Endodermal cell (in vitro differentiated cells): ENCODE measurements at places on chromosomes 5 and 9. TPM values are rescaled to one million over a fixed set of nuclear protein-coding genes. Genes with fewer than 3 reads are reported as not detected.
A peak's percentile ranks its signal among the peaks of the same experiment; 100 is the strongest.

- H3K27me3 ChIP-seq = no peaks in the 10 kb centered on the region
- H3K36me3 ChIP-seq = no peaks in the 10 kb centered on the region
- DNase-seq = no peak
- H3K4me1 ChIP-seq = no peaks in the 10 kb centered on the region
- H3K4me3 ChIP-seq = no peak overlapping the region
- no peak overlapping the region for H3K27ac ChIP-seq
Measured at GRCh38 chr9:95297760-95298159, 19.7 kb downstream of the FANCC start.

DNA sequence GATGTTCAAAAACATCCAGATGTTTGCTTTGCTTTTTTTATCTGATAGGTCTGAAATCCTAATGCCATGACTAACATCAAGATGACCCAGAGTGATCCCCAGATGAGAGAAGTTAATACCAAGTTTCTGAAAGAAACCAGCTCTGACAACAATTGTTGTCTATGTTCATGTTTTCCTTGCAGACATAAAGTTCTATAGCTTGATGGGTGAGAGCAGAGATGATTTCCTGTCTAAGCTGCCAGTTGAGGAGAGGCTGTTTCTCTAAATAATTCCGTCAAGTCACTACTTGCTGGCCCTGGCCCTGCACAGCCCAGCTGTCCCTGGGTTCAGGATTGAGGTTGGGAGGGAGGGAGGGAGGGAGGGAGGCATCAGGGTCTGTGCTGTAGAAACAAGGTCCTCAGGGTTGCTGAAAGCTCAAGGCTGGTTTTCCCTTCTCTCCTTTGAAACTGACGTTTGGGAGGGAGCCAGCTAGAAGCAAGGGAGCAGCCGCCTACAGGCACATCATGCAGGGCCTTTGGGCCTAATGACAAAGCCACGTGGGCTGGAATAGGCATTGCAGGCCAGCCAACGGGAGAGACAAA is 3.9 kb downstream of the SPARC start:
- H3K27me3 ChIP-seq = no peaks in the 10 kb centered on the region
- peaks cover 43% of the 10 kb centered on the region for H3K36me3 ChIP-seq
- peaks cover 23% of the 10 kb centered on the region for H3K4me1 ChIP-seq

- H3K36me3 ChIP-seq = no peaks in the 10 kb centered on the region
- no peak for DNase-seq
- no peaks in the 10 kb centered on the region for H3K27me3 ChIP-seq
- H3K27ac ChIP-seq = no peak overlapping the region
- no peak overlapping the region for H3K4me3 ChIP-seq
Measured at GRCh38 chr5:72459089-72459661, 48.0 kb downstream of the ZNF366 start.

C5orf58 gene
- total RNA-seq = 1.2 TPM in 1 of 3 replicates, not detected in the others

MAMDC2 gene
- 0.44 to 1.4 TPM (median 0.44 TPM) in 3 replicates for total RNA-seq

DNA sequence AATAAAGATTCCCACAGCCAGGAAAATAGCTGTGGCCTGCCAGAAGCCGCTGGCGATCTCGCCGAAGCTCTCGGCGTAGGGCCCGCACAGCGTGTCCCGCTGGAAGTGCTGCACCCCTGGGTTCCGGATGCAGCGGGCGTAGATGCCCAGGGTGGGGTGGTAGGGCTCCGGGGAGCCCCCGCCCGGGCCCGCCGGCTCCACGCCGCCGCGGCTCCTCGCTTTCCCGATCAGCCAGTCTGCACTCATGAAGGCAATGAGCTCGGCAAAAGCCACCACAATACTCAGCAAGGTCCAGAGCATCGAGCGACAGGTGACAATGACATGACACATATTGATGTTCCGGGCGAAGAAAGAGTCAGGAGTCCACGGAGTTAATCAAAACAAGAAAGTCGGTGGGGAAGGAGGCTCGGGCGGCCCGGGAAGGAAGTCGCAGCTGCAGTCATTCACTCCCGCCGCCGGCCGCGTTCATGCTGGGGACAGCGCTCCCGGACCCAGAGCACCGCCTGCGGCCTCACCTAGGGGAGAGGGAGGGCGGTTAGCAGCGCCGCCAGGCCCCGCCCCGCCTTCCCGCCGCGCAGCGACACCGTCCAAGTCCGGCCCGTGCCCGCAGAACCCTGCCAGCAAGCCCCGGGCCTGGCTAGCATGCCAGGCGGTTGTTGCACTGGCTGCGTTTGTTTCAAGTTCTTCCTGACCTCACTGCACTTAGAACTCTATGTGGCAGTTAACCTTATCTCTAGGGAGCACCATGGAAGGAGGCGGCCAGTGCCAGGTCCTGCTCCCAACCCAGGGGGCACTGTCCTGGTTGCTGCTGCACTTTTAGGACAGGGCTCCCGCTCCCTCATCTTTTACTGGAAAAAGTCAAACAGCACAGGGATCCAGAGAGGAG is 138.4 kb downstream of the LHFPL2 start:
- peaks cover 45% of the 10 kb centered on the region for H3K36me3 ChIP-seq
- peaks cover 39% of the 10 kb centered on the region for H3K4me1 ChIP-seq
- no peak overlapping the region for H3K27ac ChIP-seq
- DNase-seq = peak; percentile 87
- no peaks in the 10 kb centered on the region for H3K27me3 ChIP-seq
- H3K4me3 ChIP-seq = no peak overlapping the region

F12 gene
- total RNA-seq = 0.88 and 0.95 TPM in 2 replicates

DNA sequence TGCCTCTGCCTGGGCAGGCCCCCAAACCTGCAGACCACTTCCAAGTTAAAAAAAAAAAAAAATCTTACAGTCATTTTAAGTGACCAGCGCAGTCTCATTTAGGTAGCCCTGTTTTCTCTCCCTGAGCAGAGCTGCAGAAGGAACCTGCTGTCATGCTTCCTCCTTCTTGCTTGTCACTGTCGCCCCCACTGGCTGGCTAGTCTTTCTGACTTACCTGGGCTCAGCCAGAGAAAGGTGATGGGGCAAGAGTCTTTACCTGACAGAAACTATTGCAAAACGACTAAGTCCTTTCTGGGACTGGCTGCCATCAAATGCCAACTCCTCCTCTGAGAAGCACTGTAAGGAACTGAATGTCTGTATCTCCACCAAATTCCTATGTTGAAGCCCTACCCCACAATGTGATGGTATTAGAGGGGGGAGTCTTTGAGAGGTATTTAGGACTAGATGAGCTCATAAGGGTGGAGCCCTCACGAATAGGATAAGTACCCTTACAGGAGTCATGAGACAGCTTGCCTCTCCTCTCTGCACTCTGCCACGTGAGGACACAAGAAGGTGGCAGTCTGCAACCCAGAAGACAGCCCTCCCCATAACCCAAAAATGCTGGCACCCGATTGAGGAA is 58.4 kb upstream of the SHC3 start:
- H3K27ac ChIP-seq = no peak overlapping the region
- DNase-seq = peak; percentile 84
- no peaks in the 10 kb centered on the region for H3K36me3 ChIP-seq
- H3K27me3 ChIP-seq = peaks cover 32% of the 10 kb centered on the region

DNA sequence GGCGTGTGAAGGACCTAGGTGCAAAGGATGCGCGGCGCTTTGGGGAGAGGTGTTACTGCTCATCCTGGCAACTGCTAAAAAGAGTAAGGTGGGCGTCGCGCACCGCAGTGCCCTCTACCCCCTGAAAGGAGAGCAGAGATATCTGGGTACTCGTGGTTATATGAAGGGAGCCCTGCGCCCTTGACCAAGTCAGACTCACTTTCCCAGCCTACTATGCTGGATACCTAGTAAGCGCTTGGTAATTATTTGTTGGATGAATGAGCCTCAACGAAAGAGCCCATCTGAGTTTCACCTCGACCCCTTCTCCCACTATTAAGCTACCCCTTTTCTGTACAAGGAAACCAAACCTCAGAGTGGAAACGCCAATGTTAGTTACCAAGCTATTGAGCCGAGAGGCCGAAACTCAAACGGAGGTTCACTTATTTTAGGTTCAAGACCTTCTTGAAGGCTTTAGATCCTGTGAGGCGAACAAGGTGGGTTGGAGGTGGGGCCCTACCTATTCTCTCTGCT is 8.0 kb downstream of the LHX6 start:
- H3K4me3 ChIP-seq = no peak overlapping the region
- peaks cover 100% of the 10 kb centered on the region for H3K27me3 ChIP-seq
- no peaks in the 10 kb centered on the region for H3K36me3 ChIP-seq
- H3K4me1 ChIP-seq = peaks cover 10% of the 10 kb centered on the region

CRB2 gene
- 0.61 to 1.4 TPM (median 0.75 TPM) in 3 replicates for total RNA-seq

DRD1 gene
- 0.59 and 0.66 TPM in 2 replicates for total RNA-seq

HINT2 gene
- total RNA-seq = 40.0 to 48.6 TPM (median 44.9 TPM) in 3 replicates

DNA sequence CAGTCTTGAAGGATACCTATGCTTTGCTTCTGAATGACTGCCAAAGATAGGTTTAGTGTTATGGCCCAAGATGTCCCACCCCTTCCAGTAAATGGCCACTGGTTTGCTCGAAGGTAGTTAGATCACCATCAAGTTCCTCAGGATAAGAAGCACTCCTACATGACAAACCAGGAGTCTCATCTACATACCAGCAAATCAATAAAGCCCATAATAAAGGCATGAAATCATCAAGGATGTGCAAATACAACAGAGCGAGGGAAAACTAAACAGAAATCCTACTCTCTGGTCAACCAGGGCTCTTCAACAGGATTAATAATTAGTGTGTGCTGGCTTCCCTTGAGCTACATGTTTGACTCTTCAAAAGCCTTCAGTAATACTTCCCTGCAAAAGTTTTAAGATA is 141.0 kb downstream of the LHFPL2 start:
- DNase-seq = no peak
- H3K27me3 ChIP-seq = no peaks in the 10 kb centered on the region
- peaks cover 37% of the 10 kb centered on the region for H3K4me1 ChIP-seq
- H3K4me3 ChIP-seq = peak overlapping the region; percentile 67
- H3K27ac ChIP-seq = no peak overlapping the region
- H3K36me3 ChIP-seq = peaks cover 42% of the 10 kb centered on the region

- H3K4me3 ChIP-seq = no peak overlapping the region
- DNase-seq = no peak
- H3K27ac ChIP-seq = no peak overlapping the region
- H3K4me1 ChIP-seq = no peaks in the 10 kb centered on the region
- peaks cover 69% of the 10 kb centered on the region for H3K36me3 ChIP-seq
Measured at GRCh38 chr9:19117039-19117716, 10.1 kb downstream of the PLIN2 start.

PITX1 gene
- total RNA-seq = 2.4 and 2.7 TPM in 2 replicates

GRCh38 chr9:106879439-106879882 is 16.5 kb downstream of the ZNF462 start:
- H3K27ac ChIP-seq = peak overlapping the region; percentile 47
- H3K4me3 ChIP-seq = no peak overlapping the region
- DNase-seq = no peak
- H3K27me3 ChIP-seq = no peaks in the 10 kb centered on the region
- peaks cover 5% of the 10 kb centered on the region for H3K4me1 ChIP-seq
- peaks cover 6% of the 10 kb centered on the region for H3K36me3 ChIP-seq

- H3K27me3 ChIP-seq = no peaks in the 10 kb centered on the region
- no peaks in the 10 kb centered on the region for H3K36me3 ChIP-seq
- H3K27ac ChIP-seq = no peak overlapping the region
Measured at GRCh38 chr5:34977934-34978613, 48.7 kb downstream of the DNAJC21 start.

PCDHB15 gene
- total RNA-seq = 7.5 and 9.8 TPM in 2 replicates

GRCh38 chr9:98927724-98928123 is 16.0 kb upstream of the COL15A1 start:
- peaks cover 25% of the 10 kb centered on the region for H3K4me1 ChIP-seq
- H3K27ac ChIP-seq = no peak overlapping the region
- DNase-seq = peak; percentile 60
- H3K4me3 ChIP-seq = no peak overlapping the region

GRCh38 chr9:1179366-1179765 is 129.2 kb downstream of the DMRT2 start:
- no peak for DNase-seq
- H3K4me1 ChIP-seq = no peaks in the 10 kb centered on the region
- no peak overlapping the region for H3K4me3 ChIP-seq
- H3K27me3 ChIP-seq = no peaks in the 10 kb centered on the region
- no peaks in the 10 kb centered on the region for H3K36me3 ChIP-seq

TMEM215 gene
- total RNA-seq = 0.09 TPM in 1 of 3 replicates, not detected in the others
